ENCODE measurements at places on chromosomes 2 and 18. TPM values are rescaled to one million over a fixed set of nuclear protein-coding genes. Genes with fewer than 3 reads are reported as not detected.

The UGT1A10 gene
- total RNA-seq = 42.0 TPM

The SNED1 gene
- 16.3 TPM for total RNA-seq

The UGT1A8 gene
- 34.2 TPM for total RNA-seq

The TEX44 gene
- not detected for total RNA-seq

The TRAPPC12 gene
- total RNA-seq = 76.9 TPM

The SP5 gene
- total RNA-seq = 2.1 TPM

The TMEM214 gene
- 78.9 TPM for total RNA-seq

The TMEM163 gene
- total RNA-seq = 1.5 TPM

DNA sequence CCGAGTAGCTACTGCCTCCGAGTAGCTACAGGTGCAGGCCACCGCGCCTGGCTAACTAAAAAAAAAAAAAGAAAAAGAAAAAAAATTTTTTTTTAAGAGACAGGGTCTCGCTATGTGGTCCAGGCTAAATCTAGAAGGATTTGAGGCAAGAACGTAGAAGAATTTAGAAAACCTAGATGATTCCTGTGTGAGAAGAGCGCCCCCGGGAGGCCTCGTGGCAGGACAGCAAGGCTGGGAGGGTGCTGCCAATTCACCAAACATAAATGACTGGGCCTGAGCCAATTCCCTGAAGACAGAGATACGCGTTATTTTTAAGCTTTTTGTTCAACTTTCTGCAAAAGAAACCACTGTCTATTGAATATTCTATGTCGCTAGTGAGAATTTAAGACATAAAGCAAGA lies 90.1 kb upstream of the TGFA start:
- DNase-seq = peak; percentile 46

DNA sequence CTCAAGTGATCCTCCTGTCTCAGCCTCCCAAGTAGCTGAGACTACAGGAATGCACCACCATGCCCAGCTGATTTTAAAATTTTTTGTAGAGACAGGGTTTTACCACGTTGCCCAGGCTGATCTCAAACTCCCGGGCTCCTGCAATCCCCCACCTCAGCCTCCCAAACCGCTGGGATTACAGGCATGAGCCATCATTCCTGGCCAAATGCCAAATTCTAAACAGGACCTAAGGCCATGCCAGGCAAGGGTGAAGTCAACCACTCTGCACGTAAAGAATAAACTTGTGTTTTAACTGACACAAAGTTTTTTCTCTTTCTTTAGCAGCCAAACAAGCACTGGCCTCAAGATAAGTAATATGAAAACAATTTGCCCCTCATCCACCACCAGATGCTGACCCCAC lies 37.4 kb upstream of the SATB2 start:
- no peak for DNase-seq

DNA sequence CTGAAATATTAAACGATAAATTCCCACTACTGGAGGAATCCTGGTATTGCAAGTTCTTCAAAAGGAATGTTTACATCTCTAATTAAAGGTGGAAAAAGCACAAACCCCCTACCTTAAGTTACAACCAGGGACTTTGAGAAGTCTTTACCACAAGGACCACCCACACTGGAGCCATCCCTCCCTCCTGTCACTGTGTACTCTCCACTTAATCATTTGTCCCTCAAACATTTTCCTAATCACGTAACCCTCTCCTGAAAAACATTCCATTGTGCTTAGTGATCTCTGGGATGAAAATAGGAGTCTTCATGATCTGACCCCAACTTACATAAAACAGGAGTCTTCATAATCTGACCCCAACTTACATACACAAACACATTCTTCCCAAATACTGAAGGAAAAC lies 85.7 kb downstream of the SUCLG1 start:
- DNase-seq = no peak

- DNase-seq = no peak
These were observed 64.6 kb downstream of the NEB start for GRCh38 chr2:151669585-151670081.

GRCh38 chr2:200507179-200507578 lies 2.7 kb downstream of the KCTD18 start:
- DNase-seq = peak; percentile 30

GRCh38 chr2:42281416-42282081 lies 79.5 kb downstream of the COX7A2L start:
- no peak for DNase-seq

DNA sequence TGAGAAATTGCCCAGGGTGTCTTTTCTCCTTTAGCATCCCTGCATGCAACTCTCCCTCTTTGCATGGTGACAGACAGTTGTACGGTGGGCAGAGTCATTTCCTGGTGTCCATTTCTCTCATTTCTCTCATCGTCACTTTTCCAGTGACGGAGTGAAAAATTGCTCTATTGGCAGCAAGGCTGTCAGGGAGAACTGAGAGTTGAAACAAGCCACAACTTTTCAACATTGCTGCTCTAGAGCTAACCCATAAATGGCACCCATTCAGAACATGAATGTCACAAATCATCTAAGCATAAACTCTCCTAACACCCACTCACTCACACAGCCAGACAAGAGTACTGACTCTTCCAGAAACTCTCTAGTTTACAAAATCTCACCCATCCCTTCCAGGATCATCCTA lies 55.7 kb downstream of the ZC3H8 start:
- DNase-seq = no peak

DNA sequence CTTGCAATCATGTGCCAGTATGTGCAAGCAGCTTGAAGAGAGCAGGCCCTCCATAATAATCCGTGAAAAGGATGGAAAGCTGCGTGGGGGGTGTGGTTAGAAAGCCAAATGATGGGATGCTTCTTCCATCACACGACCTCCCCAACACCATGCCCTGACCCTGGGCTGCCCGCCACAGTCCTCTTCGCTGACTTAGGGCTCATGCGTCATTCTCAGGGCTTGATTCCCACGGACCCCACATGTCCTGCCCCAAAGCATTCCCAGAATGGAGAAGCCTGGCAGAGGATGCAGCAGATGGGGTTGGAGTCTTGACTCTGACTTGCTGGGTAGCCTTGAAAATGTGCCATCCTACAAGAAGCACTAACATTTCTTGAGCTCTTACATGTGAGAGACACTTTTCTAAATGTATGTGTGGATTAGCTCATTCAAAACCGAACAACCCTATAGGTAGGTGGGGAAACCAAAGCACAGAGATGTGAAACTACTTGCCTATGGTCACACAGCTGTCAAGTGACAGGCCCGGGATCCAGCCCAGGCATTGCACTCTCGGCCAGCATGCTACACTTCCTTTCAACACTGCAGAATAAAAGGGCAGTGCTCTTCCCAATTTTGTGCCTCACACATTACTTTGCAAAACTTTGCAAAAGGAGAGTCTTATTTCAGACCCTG lies 3.7 kb downstream of the TNS1 start:
- no peak for DNase-seq

DNA sequence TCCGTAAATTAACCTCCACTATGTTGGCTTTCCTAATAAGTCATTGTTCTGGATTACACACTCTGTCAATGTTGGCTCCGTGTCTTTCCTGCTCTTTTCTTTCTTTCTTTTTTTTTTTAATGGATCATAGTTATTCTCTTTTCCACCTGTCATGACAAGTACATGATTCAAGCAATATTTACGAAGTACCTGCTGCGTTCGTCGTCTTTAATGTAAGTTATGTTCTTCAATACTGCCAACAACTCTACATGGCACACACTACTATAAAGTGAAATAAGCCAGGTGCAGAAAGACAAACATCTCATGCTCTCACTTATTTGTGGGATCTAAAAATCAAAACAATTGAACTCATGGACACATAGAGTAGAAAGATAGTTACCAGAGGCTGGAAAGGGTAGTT lies 239.1 kb downstream of the SCG2 start:
- DNase-seq = no peak

GRCh38 chr2:26792720-26793119 lies 6.9 kb downstream of the CENPA start:
- no peak for DNase-seq

GRCh38 chr2:13193900-13194299 lies 477.2 kb downstream of the TRIB2 start:
- DNase-seq = no peak

GRCh38 chr2:143429932-143430679 lies 300.9 kb downstream of the ARHGAP15 start:
- no peak for DNase-seq

DNA sequence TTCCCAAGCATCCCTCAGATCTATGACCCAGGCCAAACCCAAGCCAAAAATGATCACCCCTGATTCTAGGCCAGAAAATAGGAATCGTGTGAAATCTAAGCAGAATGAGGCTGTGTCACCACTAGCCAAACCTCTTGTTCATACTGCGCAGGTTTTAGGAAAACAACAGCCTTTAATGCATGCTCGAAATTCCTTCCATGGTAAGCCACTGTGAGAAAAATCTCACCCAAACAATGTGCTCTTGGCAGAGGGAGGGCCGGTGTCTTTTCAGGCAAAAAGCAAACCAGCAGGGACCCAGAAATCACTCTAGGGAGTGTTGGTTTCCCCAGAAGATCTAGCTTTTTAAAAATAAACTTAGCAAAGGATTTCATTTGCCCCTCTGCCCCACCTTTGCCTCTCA lies 71.2 kb upstream of the FOSL2 start:
- no peak for DNase-seq

DNA sequence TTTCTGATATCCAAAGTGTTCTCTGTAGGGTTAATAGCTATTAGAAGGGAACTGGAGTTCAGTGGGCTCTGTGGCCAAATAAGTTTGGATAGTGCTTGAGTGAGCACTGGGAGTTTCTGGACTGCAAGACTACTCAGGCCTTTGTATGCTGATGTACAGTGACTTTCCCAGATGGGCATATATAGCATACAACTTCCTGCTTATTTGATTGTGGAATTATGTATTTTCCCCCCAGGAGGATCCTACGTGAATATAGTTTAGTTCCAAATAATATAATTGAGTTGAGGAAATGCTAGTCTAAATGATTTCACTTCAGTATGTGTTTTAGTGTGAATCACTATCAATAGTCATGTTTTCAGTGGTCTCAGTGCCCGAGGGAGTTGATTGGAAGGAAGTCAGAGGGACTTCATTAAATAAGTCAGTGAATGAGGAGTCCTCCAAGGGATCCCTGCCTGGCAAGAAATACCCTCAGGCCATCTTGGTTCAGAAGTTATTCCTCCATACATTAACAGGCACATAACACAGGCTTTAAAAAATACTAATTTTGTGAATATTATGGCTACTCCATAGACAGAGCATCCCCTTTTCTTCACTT lies 251.4 kb downstream of the PRKCE start:
- DNase-seq = no peak

DNA sequence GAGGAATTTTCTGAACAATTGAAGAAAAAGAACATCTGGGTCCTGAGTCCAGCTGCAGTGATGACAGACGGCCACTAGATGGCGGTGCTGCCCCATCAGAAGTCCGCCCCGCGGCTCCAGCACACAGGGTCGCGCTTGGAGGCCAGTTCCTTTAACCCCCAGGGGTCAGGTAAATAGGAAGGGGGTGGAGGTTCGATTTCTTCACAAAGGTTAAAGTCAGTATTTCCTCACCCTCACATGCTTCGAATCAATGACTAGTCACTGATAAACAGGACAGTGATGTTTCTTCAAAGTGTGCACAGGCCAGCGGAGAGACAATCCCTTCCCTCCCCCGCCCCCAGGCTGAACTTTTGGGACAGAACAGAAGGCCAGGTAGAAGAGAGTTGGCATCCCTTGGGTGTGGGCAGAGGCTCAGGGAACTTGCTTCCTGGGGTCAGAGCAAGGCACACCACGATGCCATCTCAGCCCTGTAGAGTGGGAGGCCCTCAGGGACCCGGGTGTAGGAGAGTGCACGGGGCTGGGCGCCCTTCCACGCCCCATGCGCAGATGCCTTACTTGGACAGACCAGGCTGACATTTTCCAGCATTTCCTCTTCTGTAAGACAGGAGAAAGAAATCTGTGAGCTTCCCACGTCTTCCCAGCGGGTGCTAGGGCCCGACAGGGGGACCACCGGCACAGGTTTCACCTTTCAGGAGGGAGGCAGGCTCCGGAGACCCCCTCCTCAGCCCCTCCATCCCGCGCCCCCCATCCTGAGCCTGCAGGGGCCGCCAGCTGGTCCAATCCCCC lies 722 bp downstream of the APOB start:
- DNase-seq = peak; percentile 64

- no peak for DNase-seq
These were observed 48.5 kb upstream of the IKZF2 start for GRCh38 chr2:213199871-213200270.

DNA sequence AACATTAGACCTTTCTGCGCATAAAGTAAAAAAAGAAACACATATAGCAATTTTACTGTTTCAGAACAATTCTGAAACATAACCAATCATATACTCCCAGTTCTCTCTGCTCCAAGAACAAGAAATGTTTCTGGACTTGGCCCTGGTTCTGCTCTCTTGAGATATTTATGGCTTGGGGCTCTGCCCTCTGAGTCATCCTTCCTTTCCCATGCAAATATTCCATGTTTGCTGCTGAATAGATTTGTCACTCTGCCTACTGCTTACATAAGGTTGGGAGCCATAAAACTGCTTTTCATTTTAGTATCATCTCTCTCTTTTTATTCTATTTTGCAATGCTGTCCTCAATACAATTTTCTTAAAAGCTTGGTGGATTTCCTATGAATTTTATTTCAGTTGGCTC lies 499.6 kb upstream of the ACVR2A start:
- DNase-seq = peak; percentile 9

DNA sequence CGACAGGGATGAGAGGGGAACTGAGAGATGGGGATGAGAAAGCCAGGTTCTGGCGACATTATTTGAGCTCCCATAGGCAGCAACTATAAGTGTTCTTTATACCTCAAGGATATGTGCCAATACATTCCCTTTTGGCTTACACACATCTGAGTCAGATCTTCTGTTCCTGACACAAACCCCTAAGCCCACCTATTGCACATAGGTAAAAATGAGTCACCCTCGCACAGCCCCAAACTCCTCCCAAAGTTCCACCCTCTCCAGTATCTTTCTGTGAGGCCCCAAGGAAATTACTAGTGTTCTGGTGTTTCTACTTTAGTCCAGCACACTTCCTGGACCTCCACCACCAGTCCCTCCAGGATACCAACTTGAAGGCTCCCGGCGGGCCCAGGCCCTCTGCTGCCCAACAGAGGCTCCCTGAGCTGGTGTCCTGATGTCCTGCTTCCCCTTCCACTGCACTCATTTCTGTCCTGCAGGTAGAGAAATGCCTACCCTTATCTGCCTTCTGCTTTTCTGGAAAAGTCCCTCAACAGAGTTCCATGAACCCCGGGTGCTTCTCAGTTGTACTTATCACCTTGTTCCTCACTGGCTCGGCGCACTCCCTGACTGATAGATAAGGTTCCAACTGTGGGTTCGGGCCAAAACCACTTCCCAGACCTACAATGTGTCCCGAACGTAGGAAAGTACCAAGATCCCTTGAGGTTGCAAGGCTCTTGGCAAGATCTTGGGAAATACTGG lies 125.5 kb downstream of the EN1 start:
- DNase-seq = no peak
